ENCODE measurements at places on chromosomes 2 and 18.

GRCh38 chr2:66667301-66667700, 232.4 kb downstream of the MEIS1 start:
- DNase-seq: no peak

DNA sequence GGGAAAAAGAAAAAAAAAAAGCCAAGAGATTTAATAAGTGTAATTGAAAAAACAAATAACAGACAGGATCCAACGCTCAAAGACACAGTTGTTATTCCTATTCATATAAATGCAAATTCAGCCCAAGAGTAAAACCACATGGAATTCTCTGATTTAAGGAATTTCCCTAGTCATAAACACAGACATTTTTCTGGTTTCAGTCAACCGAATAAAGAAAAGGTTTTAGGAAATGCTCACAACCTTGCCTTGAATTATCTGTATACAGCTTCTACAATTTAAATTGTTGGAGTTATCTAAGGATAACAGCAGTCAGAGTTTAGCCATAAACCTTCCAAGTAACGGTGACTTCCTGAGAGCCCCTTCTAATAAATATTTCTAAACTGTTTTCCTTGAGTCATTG, 122.7 kb downstream of the VWC2L start:
- no peak for DNase-seq

DNA sequence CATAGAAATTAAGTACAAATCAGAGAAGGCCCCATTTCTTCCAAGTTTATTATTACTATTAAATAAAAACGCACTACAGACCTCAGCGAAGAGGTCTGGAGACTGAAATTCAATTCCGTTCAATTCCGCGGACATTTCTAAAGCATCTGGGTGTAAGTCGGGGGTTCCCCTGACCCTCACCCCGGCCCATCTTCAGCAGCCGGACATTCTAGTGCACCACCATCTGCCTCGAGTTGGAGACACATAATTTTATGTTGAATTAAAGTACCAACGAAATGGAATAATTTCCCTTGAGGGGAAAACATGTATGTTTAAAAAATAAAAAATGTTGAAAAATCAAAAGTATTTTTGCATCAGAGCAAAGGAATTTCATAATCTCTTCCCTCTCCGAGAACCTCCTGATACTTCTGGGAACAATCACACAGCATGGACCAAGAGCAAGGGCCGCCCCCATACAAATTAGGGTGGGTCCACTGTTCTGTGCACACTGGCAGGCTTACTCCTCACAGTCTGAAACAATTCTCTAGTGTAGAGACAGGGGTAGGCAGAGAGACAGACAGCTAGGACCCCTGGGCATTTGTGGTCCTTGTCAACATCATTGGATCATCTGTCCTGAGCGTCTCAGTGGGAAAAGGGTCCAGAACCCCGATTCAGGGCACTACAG, 29.3 kb downstream of the MBP start:
- no peak for DNase-seq

- DNase-seq: no peak
Measured at GRCh38 chr2:80469428-80469827, 164.9 kb upstream of the LRRTM1 start.

DNA sequence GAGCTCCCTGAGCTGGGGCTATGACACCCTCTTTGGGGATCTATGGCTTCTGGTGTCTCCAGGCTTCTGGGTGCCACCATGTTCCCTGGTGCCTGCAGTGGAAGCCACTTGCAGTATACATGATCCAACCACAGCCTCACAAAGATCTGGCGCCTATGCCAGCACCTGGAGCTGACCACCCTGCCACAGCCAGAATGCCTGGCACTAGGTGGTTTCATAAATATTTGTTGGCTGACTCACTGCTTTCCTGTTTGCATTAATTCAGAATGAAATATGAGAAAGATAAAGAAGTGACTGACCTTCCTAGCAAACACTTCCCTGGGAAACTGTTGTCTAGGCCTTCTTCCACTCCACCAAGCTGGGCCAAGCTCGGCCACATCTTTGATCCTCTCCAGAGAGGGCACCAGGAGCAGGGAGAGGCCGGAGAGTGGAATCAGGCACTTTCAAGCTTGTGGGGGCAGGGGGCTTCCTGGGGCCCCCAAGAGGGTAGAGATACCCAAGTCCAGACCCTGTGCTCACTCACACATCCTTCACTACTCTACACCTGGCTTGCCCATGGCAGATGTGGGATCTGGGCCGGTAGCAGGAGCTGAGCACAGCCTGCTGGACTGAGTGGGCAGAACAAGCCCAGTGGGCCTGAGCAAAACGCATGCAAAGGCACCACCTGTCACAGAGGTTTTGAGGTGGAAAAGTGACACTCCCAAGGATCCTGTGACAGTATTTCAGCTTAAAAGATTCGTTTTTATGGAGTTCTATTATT, 565.7 kb downstream of the SLC4A3 start:
- DNase-seq: no peak

- DNase-seq: no peak
Measured at GRCh38 chr18:46002934-46003333, 35.8 kb upstream of the EPG5 start.

- no peak for DNase-seq
Measured at GRCh38 chr2:1702186-1702565, 42.1 kb downstream of the PXDN start.

- DNase-seq: peak; percentile 79
Measured at GRCh38 chr2:60453301-60453700, 100.2 kb downstream of the BCL11A start.

DNA sequence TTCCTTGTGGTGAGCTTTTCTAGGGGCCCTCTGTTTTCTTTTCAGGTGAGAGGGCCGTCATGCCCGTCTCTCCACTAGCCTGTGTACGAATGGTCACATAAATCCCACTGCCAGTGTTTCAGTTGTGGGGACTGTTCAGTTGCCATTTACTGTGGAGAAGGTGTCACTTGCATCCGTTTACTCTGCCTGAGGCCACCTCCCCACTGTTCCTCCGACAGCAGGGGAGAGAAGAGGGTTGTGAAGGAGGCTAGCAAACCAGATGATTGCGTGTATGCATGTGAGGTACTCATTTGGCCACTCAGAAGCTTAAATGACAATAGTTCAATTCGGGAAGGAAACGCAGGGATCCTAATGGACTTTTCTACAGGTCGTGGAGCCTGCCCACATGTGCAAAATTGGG, 3.3 kb downstream of the MTCL1 start:
- DNase-seq: no peak

DNA sequence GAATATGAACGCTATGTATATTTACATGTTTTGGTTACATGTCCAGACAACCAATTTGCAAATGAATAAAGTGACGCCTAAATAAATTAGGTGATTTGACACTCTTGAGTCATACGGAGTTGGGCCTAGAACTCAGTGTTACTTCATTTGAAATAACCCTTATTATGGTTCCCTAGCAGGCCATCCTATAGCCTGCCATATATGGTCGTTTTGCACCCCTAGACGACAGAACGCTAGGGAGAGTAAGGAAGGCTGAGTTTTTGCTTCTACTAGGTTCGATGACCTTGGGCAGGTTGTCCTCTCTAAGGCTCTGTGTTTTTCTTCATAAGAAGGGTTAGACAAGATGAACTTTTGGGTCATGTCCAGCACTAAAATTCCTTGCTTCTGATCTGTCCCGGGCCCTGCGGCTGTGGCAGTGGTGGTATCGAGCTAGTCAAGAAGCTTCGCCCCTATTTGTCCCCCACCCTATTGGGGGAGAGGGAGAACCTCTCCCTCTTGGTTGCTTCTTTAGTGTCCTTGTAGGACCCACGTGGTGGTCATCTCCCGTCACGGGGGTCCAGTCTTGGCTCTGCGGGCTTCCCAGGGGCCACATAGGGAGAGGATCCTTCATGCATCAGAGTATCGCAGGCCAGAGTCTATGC, 574 bp upstream of the EML4 start:
- no peak for DNase-seq

- no peak for DNase-seq
Measured at GRCh38 chr2:219249203-219249980, 3.7 kb upstream of the TUBA4B start.

DNA sequence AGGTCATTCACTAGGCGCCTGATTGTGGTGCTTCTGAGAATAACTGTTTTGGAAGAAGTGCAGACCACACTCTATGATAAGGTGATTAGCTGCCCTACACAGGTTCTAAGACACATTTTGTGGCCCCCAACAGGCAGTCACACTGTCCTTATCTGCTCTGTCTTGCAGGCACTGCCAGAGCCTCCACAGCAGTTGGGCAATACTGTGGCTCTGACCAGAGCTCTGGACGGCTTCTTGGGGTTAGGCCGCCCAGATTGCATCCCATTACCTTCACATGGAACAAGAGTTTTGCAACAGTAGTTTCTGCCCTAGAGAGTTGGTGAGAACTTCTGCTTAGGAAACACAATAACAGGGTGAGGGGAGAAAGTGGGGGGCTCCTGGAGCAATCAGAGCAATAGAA, 22.7 kb downstream of the RUFY4 start:
- DNase-seq: no peak

GRCh38 chr2:37230581-37230980, 815 bp downstream of the CEBPZ start:
- DNase-seq: no peak

GRCh38 chr2:124149571-124149970, 124.5 kb downstream of the CNTNAP5 start:
- DNase-seq: no peak

GRCh38 chr18:43777636-43778304, 500.5 kb upstream of the SYT4 start:
- DNase-seq: peak; percentile 50

DNA sequence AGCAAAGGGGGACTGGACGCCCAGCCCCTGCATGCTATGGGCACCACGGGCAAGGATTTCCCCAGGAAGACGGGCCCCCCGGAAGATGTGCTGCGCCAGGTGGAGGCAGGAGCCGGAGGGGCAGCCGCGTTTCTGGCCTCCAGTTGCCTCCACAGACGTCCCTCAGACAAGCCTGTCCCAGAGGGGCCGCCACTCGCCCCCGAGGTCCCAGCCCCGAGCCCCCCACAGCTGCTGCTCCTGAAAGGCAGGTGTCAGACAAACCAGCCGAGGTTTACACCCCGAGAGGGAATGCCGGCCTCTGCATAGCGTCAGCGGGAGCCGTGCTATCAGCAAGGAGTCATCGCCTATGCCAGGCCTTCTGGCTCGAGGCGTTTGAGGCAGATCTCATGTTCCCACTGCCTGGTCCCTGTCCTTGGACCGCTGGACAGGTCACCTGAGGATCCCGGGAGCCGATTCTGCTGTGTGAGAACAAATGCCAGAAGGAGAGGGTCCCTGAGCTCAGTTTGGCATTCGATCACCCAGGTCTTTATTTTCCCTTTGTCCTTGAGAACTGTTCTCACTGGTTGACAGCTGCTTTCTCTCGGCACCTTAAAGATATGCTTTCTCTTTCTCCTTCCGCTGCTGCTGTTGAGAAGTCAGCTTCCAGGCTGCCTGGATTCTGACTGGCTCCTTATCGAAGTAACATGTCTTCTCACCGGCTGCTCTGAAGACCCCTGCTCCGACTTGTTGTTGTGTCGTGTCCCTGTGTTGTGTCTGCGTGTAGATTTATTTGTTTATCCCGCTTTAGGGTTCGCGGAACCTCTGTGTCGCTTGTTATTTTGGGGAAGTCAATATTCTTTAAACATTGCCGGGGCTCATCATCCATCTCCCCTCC, 20.6 kb downstream of the CROCC2 start:
- DNase-seq: peak; percentile 19

DNA sequence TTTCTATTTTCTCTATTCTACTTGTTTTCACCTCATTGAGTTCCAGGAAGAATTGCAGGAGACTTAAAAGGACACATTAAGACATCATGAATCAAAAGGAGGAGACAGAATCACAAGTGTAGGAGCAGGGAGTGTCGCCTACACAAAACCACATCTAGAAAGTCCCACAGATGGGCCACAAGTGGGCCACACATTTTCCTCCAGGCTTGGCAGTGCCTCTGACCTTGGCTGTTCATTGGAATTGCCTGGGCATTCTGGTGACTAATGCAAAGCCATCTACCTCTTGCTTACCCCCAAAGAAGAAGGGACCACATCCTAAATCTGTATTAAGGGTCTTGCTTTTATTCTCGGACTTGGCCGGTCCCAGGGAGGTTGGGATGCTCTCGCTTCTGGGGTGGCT, 103.6 kb downstream of the KLHL29 start:
- DNase-seq: no peak

DNA sequence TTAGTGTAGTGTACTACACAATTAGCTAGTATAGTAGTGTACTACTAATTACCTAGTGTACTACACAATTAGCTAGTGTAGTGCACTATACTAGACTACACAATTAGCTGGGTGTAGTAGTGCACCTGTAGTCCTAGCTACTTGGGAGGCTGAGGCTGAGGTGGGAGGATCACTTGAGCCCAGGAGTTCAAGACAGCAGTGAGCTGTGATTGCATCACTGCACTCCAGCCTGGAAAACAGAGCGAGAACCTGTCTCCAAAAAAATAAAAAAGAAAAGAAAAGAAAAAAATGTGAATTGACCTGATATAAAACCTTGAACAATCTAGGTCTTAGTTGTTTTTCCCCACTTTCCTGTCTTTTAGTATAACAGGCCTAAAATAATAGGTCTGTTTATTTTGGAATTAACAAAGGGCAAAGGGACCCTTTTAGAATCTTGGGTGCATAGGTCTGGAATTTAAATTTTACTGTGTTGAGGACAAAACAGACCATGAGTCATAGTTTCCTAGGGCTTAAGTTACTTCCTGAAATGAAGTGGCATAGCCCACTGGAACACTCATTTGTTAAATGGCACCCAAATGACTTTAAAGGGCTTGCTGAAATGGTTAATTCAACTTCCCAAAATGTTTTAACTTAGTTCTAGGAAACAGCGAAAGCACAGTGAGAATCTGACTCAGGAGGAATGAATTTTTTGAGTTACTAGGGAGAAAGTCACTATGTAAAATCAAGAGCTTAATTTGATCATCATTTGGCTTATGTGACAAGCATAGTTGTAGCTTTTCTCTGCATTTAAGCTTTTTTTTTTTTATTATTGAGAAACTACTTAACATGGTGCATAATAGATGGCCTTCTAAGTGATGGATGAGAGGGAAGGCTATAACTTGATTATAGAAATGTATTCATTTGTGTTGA, 50.7 kb upstream of the ARL5A start:
- DNase-seq: no peak

DNA sequence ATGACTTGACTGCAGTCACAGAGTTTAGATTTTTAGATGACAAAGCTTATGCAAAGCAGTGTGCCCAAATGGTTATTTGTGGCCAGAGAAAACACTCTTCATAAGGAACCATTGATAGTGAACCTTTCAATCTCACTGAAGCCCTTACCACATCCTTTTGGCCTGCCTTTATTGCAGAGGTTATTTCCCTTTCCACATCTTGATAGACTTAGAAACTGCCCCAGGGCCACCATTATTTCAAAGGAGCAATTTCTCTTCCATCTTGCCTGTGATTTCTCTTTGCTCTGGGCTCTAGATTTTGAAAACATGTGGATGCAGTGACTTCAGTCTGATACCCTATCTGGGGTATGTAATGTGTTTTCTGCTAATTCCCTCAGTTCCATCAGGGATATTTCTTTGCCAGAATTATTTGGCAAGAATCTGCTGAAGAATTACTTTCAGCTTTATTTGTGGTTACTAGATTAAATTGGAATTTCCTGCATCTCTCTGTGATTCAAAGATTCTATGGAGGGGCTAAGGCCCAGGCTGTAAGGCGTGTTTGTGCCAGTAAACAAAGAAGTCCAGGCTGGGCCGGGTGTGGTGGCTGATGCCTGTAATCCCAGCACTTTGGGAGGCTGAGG, 51.0 kb downstream of the MOGAT1 start:
- no peak for DNase-seq
